ENCODE measurements at places on chromosomes 16 and 17.

DNA sequence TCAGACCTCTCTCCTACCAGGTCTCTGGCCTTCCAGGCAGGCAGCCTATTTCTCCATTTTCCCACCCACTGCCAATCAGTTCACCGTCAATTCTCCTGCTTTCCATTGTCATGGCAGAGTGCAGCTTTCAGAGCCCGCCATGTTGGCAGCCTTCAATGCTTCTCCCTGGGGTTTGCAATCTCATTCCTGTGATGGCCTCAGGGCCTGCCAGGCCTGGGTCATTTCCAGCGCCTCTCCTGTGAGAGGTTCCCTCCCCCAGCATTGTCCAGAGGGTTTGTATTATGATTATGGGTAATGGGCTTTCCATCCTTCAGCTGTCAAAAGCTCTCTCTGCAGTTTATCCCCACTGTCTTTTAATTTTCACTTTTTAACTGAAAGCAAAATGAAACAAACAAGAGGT, 716.6 kb upstream of the CDH8 start:
- DNase-seq: no peak

DNA sequence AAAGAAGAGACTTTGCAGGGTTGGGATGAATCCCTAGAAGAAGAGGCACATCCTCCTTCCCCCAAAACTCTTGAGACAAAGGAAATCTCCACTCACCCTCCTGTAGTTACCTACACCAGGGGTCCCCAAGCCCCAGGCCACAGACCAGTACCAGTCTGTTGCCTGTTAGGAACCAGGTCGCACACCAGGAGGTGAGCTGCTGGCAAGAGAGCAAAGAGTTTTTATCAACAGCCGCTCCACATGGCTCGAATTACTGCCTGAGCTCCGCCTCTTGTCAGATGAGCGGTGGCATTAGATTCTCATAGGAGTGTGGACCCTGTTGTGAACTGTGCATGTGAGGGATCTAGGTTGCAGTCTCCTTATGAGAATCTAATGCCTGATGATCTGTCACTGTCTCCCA, 98.9 kb downstream of the CCT6B start:
- DNase-seq: no peak

DNA sequence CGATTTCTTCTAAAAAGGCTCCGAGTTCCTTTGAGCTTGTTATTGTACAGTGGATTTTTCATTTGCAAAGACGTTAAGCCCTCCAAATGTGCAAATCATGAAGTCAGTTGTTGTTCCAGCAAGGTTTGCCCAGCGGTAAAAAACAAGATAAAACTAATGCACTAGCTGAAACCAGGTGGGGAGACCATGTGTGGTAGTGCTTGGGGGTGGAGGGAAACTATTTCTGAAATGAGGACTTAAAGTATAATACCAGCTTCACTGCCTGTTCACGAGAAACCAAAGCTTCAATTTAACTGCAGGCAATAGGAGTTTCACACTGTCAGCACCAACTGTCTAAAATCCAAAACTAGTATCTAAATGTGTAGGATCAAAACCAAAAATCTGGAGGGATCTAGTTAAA, 22.3 kb downstream of the SMARCE1 start:
- no peak for DNase-seq

GRCh38 chr17:35765756-35766488, 5.2 kb downstream of the C17orf50 start:
- DNase-seq: no peak

GRCh38 chr16:67782567-67783352, 23.6 kb downstream of the RANBP10 start:
- DNase-seq: no peak

DNA sequence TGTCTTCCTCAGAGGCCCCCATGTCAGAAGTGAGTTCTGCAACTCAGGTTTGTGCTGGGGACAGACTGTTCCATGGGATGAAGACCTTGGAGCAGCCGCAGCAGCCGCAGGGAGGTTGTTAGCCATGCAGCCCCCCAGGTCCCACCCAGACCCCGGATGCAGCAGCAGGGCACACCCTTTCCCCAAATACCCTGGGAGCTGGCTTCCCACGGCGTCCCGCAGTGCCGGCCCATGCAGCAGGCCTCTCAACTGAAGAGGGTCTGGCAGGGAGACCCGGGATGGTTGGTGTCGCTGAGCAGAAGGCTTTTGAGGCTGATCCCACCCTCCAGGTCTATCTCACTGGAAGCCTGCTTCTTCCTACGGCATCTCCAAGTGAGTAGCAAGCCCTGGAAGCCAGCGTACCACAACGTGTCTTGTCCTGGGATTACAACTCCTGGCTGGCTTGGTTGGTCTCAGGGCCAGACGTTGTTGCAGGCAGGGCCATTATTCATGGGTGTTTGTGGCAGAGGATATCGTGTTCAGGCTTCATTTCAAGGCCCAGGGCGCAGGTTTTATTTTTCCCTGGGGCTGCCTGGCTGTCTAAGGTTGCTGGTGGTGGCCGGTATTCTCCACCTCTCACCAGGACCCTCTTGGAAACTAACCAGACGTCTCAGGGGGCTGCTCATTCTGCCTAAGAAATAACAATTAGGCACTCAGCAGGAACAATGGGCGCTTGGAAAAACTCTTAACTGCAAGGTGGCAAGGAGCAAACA, 223.2 kb downstream of the C16orf95 start:
- no peak for DNase-seq

- no peak for DNase-seq
These were observed 47.8 kb downstream of the HOXB1 start for GRCh38 chr17:48483004-48483403.

- no peak for DNase-seq
These were observed 36.4 kb downstream of the CDK5R1 start for GRCh38 chr17:32523017-32523680.

All from 8988T (cell line).